Stimulated activated CD4-positive, alpha-beta T cell treated with anti-CD3 and anti-CD28 coated beads, Interleukin-15, amount 100 ng/mL, for 1 hour (primary cell): ENCODE measurements at places on chromosomes 6 and 20.

GRCh38 chr20:23205611-23206041, 119.5 kb upstream of the CD93 start:
- no peak for DNase-seq

DNA sequence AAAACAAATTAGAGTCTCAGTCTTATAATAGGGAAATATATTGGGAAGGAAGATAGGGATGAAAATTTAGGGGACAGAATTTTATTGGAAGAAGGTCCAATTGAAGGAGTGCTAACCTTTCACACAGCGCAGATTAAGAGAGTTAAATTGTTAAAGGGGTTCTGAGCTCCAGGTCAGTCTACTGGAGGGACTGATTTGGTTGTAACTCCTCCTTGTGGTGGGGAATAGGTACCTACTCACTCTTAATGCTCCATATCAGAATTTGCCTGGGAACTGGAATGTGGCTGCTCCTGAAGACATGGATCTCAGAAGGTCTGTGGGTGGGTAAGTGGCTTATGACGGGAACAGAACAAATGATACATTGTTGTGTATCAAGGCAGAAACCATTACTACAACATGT, 143.5 kb downstream of the FLRT3 start:
- DNase-seq, result no peak

DNA sequence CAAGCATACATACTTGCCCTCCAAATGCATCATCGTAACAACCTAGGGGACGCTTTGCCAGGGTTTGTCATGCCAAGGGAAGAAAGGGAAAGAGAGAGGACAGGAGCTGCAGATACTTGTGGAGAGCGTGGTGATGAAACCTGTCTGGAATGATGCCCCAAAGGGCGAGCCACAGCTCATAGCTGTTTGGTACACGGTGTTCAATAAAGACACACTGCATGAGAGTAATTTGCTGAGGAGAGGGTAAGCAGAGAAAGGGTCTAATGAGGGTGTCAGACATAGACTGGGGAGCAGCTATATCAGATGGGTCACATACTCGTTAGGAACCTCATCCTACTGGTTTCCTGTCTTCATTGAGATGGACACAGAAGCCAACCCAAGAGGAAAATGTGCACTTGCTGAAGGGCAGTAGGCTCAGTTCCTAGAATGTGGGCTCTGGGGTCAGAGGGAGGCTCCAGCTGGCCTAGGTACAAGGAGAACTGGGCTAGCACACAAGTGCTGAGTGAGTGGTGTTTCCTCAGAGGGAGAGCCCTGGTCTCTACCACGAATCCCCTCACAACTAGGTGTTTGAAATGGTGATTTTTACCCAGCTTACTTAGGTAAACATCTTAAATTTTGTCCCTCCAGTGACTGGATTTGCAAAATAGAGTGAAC, 5.2 kb upstream of the FOXO3 start:
- no peak for DNase-seq

- no peak for DNase-seq
These were observed 17.1 kb downstream of the B4GALT5 start for GRCh38 chr20:49696594-49696993.

GRCh38 chr6:99080191-99080590, 132.4 kb upstream of the FBXL4 start:
- no peak for DNase-seq

DNA sequence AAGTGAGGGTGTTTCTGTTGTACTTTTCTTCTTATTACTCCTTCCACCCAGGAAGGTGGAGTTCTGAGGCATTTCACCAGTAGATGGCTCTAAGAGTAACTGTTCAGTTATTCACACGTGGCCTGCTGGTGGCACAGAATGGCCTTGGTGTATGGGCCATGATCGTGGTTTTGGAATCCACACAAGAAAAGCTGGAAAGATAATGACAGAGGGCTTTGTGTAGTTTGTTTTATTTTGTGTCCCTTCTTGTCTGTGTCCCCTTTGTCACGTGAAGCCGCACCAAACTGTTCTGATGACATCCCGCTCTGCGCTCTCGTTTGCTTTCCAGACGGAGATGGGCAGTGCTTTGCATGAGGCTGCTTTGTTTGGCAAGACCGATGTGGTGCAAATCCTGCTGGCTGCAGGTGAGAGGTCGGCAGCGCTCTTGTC, 93.4 kb downstream of the ANKS1A start:
- DNase-seq, result no peak
